ENCODE measurements at places on chromosomes 6 and 20. TPM values are rescaled to one million over a fixed set of nuclear protein-coding genes. Genes with fewer than 3 reads are reported as not detected.

Gene MYT1
- total RNA-seq, result 1.6 TPM

Gene MICB
- total RNA-seq, result 3.0 TPM

Gene IBTK
- total RNA-seq, result 54.7 TPM

Gene GABRR1
- total RNA-seq, result 0.06 TPM

Measured in adrenal gland (tissue), 19 donors.